Activated CD4-positive, CD25-positive, alpha-beta regulatory T cell treated with anti-CD3 and anti-CD28 coated beads, Interleukin-2, amount 50 U/mL, for 24 hours (primary cell): ENCODE measurements at places on chromosomes 16 and 17.
A peak's percentile ranks its signal among the peaks of the same experiment; 100 is the strongest.

DNA sequence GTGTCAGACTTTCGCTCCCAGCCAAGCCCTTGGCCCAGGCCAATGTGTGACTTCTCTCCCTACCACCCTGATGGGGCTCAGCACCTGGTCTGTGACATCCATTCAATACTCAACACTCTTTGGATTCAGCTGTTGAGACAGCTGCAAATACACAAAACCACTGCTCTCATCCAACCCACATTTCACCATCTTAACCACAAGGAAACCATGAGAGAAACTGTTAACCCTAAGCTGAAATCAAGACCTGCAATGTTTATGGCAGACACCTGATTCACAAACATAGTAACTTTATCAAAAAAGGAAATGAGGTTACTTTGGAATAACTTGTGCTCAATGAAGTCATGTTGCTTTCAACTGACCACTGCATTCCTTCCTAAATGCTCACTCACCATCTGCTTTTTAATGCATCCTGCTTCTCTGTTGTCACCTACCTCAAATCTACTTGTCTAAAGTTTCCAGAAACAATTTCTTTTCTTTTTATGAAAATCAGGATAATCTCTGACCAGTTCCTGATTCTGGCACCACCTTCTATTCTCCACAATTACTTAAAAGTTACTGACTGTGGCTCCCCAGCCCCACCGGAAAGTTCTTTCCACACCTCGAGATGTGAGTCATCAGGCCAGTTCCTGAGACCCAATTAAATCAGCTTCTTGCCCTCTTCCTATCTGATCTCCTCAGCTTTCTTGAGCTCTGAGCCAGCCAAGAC lies 88.2 kb downstream of the NOG start:
- peak; percentile 43 for ATAC-seq

DNA sequence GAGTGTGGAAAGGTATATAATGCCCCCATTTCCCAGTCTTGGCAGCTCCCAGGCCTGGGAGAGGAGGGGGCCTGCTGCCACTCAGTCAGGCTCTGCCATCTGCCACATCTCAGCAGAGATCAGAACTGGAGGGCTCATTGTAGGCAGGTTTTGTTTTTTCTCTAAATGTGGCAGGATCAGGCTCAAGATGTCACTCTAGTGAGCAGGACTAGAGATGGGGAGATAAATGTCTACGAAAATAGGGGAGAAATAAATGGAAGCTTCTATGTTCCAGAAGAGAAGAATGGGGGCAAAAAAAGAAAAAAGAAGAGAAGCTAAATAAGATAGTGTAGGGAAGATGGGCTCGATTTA lies 13.9 kb downstream of the NXPH3 start:
- no peak for ATAC-seq

- peak; percentile 45 for ATAC-seq
Measured at GRCh38 chr17:79930877-79931816, 91.9 kb upstream of the CBX4 start.

DNA sequence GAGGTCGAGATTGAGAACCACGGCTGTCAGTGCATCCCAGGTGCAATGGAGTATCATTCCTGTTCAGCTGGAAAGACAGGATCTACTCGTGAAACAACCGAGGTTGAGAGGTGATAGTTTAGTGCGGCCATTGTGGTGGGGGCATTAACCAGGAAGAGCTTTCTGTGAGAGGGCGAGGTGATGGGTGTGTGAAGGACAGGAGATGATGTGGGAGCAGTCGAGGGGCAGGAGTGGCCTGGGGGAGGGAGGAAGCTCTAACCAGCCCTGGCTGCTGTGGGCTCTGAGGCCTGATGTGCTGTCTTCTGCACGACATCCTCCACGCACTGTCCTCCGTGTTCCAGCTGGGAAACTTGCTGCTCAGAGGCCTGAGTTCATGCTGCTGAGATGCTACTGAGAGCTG lies 22.0 kb downstream of the GOSR2 start:
- no peak for ATAC-seq

DNA sequence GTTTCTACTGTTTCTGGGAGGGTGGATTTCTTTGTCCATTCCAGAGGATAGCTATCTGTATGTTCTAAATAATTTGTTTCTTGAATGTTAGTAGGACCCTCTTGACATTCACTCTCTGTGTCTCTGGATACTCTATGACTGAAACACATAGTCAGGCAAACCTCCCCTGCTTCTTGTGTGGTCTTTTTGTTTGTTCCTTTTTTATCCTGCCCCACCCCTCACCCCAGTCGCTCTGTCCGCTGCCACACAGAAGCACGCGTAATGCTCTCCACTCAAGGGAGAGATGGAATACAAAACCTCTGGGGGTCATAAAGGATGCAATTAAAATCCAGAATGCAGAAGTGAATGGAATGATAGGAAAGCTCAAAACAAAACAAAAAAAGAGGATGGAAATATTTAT lies 253.1 kb downstream of the RBFOX1 start:
- ATAC-seq, result no peak

GRCh38 chr17:30393491-30393890 lies 14.8 kb downstream of the CPD start:
- ATAC-seq, result no peak

DNA sequence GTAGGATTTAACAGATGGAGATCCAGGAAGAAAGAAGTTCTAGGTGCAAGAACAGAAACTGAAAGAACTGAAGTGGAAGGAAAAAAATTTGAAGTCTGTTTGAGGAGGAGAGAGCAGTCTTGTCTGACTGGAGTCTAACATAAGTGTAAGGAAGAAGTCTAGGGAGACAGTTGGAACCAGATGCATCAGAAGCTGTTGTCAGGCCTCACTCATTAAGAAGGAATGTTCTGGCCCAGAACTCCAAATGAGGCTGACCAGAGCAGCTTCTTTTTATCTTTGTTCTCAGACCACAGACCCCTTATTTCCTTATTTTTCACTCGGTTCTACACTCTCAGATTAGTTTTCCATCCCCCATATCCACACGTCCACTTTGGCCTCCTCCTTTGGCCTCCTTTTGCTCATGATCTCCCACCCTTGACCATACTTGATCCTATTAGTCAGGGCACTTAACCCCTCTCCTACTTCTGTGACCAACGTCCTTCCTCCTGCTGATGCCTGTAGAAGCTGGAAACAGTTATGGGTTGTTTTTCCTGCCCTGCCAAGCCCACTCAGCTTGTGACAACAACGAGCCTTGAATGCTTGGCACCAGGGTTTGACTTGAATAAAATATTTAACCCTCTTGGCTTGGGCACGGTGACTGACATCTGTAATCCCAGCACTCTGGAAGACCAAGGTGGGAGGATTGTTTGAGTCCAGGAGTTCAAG lies 7.0 kb upstream of the MYH2 start:
- ATAC-seq, result no peak

DNA sequence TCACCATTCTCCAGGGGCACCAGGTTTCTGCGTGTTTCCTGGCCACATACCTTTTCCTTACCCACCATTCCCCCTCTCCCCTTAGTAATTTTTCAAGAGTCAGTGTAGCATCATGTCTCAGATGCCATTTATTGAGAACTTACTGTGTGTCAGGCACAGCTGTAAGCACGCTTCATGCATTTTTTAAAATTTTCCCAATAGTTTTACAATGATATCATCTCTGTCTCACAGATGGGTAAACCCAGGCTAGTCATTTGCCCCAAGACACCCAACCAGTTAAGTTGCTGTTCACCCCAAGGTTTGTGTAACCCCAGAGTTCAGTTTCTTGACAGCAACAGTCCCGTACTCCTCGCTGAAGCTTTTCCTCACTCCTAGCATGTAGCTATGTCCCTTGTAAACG lies 56.4 kb upstream of the IRX3 start:
- ATAC-seq, result no peak

DNA sequence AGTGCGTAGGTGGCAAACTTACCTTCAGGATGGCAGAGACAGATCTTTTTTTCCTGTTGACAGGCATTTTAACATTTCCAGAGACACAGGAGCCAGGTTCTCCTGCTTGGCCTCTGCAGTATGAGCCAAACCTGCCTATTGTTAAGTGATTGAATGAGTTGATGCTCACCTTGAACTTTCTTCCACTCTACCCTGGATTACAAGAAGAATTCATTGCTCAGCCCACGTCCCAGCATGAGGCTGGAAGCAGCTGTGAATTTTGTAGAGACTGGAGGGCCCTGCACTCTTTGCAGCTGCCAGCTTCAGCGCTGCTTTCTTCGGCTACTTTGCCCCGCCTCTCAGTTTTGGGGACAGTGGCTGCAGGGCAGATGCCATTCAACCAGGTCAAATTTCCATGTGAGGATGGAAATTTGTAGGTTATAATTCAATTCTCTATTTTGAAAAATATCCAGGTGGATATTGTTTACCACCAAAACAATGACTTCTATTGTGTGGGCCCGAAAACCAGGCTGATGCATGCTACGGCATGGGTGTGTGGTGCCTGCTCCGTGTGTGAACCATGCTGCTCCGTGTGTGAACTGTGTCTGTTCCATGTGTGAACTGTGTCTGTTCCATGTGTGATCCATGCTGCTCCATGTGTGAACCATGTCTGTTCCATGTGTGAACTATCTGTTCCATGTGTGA lies 75.2 kb upstream of the METTL9 start:
- no peak for ATAC-seq

DNA sequence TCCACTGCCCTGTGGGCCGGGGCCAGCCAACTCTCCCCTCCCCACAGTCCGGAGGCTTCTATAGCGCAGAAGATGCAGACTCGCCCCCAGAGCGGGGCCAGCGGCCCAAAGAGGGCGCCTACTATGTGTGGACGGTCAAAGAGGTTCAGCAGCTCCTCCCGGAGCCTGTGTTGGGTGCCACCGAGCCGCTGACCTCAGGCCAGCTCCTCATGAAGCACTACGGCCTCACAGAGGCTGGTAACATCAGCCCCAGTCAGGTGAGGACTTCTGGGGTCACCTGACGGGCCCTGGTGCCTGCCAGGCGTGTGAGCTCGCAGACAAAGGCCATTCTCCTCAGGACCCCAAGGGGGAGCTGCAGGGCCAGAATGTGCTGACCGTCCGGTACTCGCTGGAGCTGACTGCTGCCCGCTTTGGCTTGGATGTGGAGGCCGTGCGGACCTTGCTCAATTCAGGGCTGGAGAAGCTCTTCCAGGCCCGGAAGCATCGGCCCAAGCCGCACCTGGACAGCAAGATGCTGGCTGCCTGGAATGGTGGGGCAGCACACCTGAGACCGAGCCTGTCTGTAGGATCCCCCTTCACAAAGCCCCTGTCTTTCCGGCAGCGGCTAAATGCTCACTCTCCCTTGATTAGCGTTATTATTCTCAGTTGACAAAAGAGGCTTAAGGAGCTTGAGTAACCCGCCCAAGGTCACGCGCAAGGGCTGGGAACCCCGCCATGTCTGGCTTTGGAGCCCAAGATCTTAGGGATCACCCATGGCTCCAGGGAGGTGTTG lies 3.9 kb downstream of the SPATA20 start:
- no peak for ATAC-seq

- ATAC-seq, result no peak
Measured at GRCh38 chr17:79915850-79916430, 76.7 kb upstream of the CBX4 start.

DNA sequence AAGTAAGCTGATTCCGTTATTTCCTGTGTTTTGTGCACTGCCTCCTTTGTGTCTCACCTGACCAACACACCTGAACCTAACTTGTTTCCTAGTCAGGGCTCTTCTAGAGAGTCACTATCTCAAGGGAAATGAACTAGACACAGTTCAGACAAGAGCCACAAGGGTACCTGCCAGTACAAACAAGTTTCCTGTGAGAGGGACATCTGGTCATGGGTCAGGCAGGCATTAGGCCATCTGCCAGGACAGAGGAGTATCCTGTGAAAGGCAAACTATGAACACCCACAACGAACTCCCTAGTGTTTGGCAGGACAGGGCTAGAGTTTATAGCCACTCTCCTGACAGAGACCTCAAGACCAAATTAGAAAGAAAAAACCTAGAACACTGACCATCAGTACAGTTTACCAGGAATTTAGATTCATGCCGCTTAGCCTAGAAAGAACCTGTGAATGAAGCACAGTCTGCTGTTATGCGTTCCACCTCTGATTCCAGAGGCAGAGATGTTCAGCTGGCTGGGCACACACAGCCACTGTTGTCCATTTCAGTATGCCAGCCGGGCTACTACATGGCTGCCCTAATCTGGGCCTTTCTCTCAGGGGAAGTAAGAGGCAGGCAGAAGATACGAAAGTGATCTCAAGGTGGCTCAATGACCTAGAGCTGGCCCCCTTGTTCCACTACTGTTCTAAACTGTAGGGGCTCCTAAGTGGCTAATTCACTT lies 20.7 kb upstream of the GLG1 start:
- no peak for ATAC-seq

- ATAC-seq, result peak; percentile 21
Measured at GRCh38 chr17:74922694-74923537, at the start of gene USH1G. Gene USH1G, minus strand, starts transcription at chr17:74923255. Its CDS starts 182 bp downstream, at chr17:74923073.

- no peak for ATAC-seq
Measured at GRCh38 chr16:31079342-31079944, 5.2 kb downstream of the ZNF646 start.

DNA sequence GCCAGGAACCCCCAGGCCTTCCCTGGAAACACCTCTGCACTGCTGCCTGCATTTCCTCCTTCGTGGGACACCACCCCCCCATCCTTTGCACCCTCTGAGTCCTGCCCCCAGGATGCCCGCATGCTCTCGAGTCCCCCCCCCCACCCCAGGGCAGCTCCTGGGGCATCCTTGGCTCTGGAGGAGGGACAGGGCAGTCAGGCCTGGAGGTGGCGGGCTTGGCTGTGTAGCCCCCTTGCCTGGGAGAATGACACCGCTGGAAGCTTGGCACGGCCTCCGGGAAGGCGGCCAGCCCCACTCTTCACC lies 98.9 kb upstream of the GSE1 start:
- no peak for ATAC-seq

- no peak for ATAC-seq
Measured at GRCh38 chr16:86672179-86672863, 94.0 kb downstream of the FOXL1 start.

DNA sequence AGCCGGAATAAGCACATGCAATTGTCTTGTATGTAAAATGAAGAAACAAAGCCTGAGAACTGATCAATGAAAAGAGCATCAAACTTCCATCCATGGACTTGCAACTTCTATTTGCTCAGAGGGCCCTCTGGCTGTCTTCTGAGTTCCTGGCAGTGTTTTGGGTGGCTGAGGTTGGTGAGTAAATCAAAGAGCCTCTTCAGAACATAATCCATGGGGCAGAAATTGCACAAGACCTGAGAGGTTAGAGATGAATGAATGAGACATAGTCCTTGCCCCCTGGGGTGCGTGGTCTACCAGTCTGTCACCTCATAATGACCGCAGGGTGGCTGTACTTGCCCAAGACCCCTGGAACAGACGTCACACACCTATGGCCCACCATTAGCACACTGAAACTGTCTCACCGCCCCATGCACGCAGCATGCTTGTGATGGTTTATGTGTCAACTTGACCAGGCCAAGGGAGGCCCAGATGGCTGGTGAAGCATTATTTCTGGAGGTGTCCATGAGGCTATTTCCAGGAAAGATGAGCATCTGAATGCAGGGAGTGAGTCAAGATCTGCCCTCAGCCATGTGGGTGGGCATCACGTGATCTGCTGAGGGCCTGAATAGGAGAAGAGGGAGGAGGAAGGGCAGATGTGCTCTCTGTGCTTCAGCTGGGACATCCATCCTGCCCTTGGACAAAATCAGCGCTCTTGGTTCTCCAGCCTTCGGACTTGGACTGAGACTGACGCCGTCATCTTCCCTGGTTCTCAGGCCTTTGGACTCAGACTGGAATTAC lies 8.3 kb downstream of the PIK3R6 start:
- ATAC-seq, result peak; percentile 14

GRCh38 chr16:1550069-1550468 lies 16.6 kb downstream of the TMEM204 start:
- ATAC-seq, result no peak

GRCh38 chr17:69818467-69818866 lies 256.6 kb upstream of the KCNJ16 start:
- ATAC-seq, result no peak
